ENCODE measurements at places on chromosomes 1 and 21. TPM values are rescaled to one million over a fixed set of nuclear protein-coding genes. Genes with fewer than 3 reads are reported as not detected.

RPTN gene
- total RNA-seq = 1.7 TPM

KLHL17 gene
- total RNA-seq = 3.1 TPM

KRTAP7-1 gene
- total RNA-seq = not detected

INTS11 gene
- total RNA-seq = 66.1 TPM
